ENCODE measurements at places on chromosomes 1 and 21.

DNA sequence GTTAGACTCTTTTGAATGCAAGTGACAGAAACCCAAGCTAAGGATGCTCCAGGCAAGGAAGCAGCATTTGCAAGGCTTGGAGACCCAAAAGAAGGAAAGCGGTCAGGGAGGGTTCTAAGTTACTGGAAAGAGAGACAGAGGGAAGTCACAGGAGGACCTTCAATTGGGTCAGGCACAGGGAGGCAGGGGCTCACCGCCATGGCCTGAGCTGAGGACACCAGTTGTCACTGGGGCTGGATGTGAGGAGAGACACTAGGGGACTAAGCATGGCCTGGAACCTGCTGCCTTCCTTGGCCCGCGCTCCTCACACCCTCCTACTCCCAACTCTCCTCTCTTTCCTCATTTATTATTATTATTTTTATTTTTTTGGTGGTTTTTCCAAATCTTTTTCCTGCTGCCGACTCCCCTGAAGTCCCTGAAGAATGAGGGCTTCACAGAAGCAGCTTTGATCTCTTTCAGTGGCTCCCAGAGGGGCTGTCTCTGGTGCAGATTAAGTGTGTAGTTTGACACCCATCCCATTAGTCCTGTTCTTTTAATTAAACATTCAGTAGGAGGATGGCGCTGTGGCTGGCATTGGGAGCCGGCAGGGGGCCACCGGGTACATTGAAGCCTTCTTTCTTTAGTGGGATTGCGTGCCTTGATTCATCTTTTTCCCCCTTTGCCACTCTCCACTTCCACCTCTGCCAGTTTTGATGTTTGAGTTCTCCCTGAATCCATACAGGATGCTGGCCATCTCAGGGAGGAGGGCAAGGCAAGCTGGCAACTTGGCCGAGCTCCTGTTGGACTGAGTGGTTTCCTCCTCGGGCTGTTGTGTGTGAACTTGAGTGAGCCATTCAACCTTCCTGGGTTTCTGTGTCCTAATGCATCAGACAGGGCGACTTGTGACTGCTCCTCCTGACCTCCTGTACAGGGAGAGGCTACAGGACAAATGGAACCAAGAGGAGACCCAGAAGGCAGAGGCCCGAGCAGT is 59.3 kb downstream of the MDM4 start:
- no peak for DNase-seq

- no peak for DNase-seq
These were observed 59.9 kb downstream of the WNT9A start for GRCh38 chr1:227887697-227888403.

- peak; percentile 26 for DNase-seq
These were observed 64.5 kb upstream of the SLC44A3 start for GRCh38 chr1:94755675-94756074.

DNA sequence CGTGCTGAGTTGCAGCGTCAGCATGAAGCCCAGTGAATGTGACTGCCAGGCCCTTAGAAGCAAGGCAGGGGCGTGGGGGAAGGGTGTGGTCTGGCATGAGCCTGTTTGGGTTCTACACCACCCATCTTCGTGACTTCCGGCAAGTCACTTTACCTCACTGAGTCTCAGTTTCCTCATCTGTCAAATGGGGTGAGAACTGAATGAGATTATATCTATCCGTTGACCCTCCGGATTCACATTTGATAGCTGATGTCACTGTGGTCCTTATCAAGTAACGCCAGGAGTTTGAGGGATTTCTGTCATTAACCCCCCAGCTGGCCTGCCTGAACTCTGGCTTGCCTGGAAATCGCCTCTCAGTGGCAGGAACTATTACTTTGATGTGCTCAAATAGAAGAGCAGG is 15.6 kb downstream of the MRPL37 start:
- DNase-seq: no peak

- DNase-seq: peak; percentile 38
These were observed 637 bp downstream of the PLXNA2 start for GRCh38 chr1:208243527-208243966.

DNA sequence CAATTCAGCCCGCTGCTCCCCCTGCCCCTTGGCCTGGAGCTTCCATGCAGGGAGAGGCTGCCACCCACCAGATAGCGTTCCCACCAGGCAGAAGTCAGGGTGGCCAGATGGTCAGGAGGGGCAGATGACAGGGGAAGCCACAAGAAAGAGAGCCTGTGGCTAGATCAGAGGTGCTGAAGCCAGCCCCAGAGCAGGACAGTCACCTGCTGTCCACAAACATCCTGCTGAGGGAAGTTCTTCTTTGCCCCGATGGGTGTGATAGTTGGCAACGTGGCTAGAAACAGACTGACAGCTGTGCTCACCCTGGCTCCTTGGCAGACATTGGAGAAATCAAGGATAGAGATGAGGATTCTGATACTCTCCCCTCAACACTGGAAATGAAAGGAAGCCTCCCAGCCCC is 27.2 kb upstream of the SRP9 start:
- no peak for DNase-seq

- DNase-seq: no peak
These were observed 297.2 kb upstream of the PLXNA2 start for GRCh38 chr1:208541225-208541855.

DNA sequence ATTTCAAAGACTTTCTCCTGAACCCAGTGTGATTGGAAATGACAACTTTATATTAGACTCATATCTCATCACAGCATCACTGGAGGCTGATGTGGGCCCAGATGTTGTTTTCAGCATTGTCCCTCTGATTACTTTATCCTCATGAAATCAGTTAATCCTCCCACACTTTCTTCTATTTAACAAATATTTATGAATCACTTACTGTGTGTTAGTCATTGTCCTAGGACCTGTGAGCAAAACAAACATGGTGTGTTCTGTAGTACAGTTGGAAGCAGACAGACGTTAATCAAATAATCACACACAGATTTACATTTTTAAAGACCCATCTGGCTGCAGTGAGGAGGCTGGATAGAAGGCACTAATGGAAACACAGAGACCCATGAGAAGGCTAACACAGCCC is 383.7 kb downstream of the PRDM2 start:
- no peak for DNase-seq

DNA sequence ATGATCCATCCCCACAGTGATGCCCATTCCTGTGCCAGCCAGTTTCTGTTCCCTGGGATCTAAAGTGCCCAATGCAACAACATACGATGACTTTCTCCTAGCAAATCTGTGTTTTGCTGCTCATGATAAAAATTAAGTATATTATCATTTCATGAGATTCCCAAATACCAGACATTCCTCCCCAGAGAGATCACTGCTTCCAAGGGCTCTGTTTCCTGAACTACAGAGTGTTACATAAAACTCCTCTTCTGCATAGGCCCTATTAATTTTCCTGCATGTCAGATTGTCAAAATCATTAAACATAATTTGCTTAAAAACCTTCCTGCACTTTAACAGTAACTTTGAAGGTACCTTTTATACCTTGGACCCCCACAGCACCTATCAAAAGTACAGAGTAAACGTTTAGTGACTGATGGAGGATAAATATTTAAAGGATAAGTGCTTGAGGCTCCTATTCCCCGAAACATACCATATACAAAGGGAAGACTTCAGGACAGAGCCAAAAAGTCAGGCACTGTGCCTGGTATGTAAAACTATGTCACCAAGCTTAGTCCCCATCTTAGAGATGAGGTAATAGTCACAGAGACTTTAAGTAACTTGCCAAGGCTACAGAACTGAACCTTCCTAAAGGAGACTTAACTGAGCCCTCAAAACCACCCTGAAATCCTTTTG is 50.2 kb downstream of the SLC25A24 start:
- no peak for DNase-seq

DNA sequence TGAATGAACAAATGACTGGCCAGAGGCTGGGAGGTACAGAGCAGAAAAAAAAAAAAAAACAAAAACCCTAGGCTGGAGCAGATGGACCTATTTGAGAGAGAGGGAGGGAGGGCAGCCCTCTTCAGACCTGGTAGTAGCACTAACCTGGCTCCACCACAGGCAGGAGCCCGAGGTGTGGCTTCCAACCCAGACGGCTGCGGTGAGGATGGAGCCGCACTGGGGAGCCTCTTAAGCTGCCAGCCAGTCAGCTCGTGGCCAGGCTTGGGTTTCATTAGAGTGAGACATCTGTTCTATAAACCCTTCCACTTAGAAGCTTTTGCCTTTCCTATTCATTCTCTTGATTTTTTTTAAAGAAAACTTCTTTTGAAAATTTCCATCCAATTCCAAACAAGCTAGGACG is 16.8 kb downstream of the LGR6 start:
- no peak for DNase-seq

DNA sequence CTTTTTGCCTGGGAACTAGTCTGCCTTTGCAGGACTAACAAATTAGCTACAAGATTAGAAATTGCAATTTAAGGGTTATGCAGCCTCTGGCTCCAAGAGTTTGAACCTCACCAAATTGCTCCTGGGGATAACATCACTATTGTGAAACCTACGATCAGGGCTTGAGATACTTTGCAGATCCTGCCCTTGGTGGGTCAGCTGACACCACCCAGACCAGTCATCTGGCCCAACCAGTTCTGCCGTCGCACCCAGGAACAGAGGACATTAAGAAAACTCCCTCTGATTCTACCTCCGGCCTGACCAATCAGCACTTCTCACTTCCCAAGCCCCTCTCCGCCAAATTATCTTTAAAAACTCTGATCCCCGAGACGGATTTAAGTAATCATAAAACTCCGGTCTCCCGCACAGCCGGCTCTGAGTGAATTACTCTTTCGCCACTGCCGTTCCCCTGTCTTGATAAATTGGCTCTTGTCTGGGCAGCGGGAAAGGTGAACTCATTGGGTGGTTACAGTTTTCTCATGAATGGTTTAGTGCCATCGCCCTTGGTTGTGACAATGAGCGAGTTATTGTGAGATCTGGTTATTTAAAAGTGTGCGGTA is 32.9 kb upstream of the B3GALT5 start:
- no peak for DNase-seq

GRCh38 chr1:113396585-113396984 is 6.3 kb downstream of the MAGI3 start:
- DNase-seq: peak; percentile 36

DNA sequence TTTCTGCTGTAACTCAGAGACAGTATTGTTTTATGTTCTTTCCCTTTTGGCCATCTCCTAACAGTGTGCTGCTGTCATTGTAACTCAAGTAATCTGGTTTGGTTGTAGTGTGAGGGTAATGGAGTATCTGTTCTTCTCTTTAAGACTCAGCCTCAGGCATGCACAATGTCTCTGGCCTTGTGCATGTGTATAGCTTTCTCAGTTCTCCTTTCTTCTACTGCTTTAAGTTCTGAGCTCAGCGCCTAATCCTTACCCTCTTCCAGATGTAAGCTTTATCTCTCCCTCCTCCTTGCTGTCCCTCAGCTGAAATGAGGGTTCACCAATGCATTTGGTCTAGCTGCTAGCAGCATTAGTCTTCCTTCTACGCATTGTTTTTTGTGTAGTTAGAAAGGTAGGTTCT is 1420.4 kb upstream of the PRMT6 start:
- DNase-seq: no peak

- no peak for DNase-seq
These were observed 152.7 kb downstream of the TGFBR3 start for GRCh38 chr1:91733108-91733710.

GRCh38 chr1:47842228-47842919 is 154.8 kb downstream of the TRABD2B start:
- DNase-seq: no peak

DNA sequence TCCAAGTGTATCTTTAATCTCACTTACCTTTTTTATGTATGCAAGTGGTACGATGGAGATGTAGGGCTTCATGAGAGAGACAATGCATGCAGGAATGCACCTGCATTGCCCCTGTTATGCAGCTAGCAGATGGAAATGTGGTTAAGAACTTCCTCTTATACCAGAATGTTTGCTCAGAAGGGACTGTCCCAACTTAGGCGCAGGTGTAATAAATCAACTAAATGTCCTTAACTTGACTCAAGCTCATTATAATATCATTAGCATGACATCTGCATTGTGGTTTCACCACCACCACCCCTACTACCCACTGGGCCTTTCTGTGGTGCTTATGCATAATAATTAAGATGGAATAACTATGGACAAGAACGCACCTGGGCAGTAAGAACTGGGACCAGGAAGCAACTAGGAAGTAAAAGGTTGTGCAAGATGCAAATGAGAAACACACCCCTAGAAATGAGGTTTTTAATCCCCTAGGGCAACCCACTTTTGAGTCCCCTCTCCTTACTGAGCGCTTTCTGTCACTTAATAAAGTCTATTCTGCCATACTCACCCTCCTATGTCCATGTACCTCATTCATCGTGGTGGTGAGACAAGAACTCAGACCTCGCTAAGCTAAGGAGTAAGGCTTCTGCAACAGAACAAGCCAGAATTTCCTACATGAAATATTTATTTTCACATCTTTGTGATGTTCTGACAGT is 1103.3 kb upstream of the B3GALT2 start:
- DNase-seq: peak; percentile 44

- DNase-seq: no peak
These were observed 99.9 kb downstream of the NUF2 start for GRCh38 chr1:163421701-163422100.

GRCh38 chr1:180742663-180743062 is 110.8 kb downstream of the XPR1 start:
- no peak for DNase-seq

- DNase-seq: peak; percentile 70
These were observed 170.8 kb downstream of the NFIA start for GRCh38 chr1:61253059-61253735.

DNA sequence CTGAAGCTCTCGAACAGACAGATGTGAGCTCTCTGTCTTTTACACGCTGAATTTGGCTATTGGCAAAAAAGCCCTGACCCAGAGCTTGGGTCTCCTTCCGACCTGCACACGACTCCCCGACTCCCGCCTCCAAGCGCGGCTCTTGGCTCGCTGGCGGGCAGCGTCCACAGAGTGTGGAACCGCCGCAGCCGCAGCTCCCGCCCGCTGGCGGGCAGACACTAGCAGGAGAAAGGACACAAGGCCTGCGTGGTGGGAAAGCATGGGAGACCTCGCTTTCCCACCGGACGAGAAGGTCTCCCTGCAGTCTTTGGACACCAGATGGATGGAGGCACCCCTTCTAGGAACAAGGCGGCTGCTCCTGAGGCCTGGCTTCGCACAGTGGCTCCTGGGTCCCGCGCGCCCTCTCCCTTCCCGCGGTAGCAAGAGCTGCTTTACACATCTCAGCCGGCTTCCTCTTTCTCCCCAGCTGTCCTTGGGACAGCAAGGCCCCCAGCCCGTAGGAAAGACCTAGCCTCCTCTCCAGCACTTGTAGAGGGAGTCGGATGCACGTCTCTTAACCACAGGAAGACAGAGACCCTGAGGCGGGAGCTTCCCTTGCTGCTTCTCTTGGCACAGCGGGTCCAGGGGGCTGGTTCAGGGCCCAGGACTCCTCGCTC is 92.1 kb downstream of the PRKAB2 start:
- DNase-seq: no peak

GRCh38 chr1:115768549-115768948 is at the start of gene CASQ2:
TSS of gene CASQ2 (minus strand) at chr1:115768714. CDS start at chr1:115768541, 173 bp downstream.
- DNase-seq: no peak

GRCh38 chr1:65387821-65388220 is 32.6 kb upstream of the LEPR start:
- no peak for DNase-seq
